ENCODE measurements at places on chromosomes 2 and 18. TPM values are rescaled to one million over a fixed set of nuclear protein-coding genes. Genes with fewer than 3 reads are reported as not detected.

DNA sequence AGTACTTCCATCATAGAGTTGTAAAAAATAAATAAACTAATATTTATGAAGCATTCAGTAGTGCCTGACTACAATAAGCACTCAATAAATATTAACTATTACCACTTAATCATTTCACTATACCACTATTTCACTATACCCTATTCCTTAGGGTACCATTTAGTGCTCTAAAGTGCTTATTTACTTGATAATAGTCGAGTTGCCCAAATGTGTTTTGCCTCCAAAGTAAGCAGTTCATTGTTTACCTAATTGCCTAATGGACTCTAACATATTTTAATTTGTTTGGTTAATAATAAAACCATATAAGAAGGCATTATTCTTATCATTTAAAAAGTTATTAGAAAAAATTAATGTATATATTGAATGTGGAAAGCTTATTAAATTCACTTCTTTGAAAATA lies 33.0 kb upstream of the MAP2 start:
- no peak overlapping the region for H3K4me3 ChIP-seq
- H3K27ac ChIP-seq, result no peak overlapping the region
- no peaks in the 10 kb centered on the region for H3K4me1 ChIP-seq
- DNase-seq, result no peak

DNA sequence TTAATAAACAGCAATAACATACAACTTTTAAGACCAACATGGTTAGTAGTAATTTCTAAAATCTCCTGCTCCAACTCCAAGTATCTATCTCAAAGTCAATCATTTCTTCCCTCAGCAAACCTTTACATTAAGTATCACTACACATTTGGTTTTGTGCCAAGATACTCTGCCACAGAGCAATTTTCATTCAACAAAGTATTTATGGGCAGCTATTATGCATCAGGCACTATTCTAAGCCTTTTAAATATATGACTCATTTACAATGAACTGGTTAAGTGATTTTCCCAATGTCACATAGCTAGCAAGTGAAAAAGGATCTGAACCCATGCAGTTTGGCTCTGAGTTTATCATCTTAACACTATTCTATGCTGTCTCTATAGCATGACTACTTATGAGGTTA lies 264.3 kb downstream of the NOL4 start:
- DNase-seq, result no peak
- no peaks in the 10 kb centered on the region for H3K27me3 ChIP-seq
- no peaks in the 10 kb centered on the region for H3K4me1 ChIP-seq
- no peak overlapping the region for H3K27ac ChIP-seq

The CNNM3 gene
- total RNA-seq, result 19.9 TPM

The HOXD12 gene
- total RNA-seq, result not detected

The KCNK3 gene
- not detected for total RNA-seq
